IMR-90 (cell line): ENCODE measurements at places on chromosomes 12 and 14. TPM values are rescaled to one million over a fixed set of nuclear protein-coding genes. Genes with fewer than 3 reads are reported as not detected.

GRCh38 chr12:107948391-107948945 lies 174.0 kb downstream of the ASCL4 start:
- no peak for DNase-seq

RFX4 gene
- total RNA-seq: not detected in 2 replicates

GRCh38 chr12:89421092-89421835 lies 69.0 kb upstream of the DUSP6 start:
- no peak for DNase-seq

ST8SIA1 gene
- total RNA-seq: 0.28 TPM in 1 of 2 replicates, not detected in the other

DNA sequence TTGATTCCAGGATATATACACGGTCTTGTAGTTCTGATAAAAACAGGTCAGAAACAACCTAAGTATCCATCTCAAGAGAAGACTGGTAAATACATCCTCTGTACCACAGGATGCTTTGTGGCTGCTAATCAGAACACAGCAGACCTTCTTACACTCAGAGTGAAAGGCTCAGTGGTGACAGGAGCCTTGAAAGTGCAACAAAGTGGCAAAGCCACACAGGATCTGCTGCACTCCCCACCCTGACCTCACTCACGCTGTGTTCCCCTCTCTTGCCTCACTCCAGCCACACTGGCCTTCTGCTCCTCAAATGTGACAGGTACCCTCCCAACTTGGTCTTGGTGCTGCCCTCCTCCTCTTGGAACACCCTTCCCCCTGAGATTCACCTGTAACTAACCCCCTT lies 98.1 kb upstream of the GRIP1 start:
- DNase-seq: no peak

GRCh38 chr14:101407328-101407727 lies 154.0 kb upstream of the DIO3 start:
- no peak for DNase-seq

TMED8 gene
- 5.0 and 6.9 TPM in 2 replicates for total RNA-seq

- DNase-seq: no peak
These were observed 33.1 kb downstream of the MAP3K9 start for GRCh38 chr14:70776197-70776596.

DNA sequence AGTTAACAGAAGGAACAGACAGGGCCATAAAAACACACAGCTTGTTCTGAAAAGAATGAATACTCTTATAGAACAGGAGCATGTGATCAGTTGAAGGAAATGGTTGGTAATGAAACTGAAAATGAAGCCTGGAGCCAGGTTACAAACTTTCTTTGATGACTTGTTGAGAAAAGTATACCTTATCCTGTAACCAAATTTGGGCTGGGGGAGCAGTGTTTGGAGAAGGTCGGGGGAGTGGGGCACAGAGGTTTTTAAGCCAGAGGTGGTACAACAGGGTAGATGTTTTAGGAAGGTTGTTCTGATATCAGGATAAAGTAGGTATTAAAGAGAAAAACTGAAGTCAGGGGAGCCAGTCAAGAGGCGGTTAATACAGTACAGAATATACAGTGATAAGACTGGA lies 8.2 kb downstream of the GOLT1B start:
- DNase-seq: no peak

- no peak for DNase-seq
These were observed 910 bp upstream of the WASHC4 start for GRCh38 chr12:105106621-105107020.

GRCh38 chr14:100653409-100653808 lies 66.2 kb upstream of the BEGAIN start:
- no peak for DNase-seq

KRT82 gene
- not detected in 2 replicates for total RNA-seq

DNA sequence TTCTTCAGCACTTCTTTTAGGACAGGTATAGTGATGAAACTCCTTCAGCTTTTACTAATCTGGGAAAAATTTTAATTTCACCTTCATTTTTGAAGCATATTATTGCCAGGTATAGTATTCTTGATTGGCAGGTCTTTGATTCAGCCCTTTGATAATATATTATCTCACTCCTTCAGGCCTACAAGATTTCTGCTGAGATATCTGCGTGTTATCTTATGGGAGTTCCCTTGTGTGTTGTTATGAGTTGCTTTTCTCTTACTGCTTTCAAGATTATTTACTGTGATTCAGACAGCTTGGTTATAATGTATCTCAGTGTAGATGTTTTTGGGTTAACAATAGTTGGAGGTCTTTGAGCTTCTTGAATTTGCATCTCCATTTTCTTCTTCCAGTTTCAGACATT lies 87.4 kb downstream of the ATF7IP start:
- no peak for DNase-seq

DNA sequence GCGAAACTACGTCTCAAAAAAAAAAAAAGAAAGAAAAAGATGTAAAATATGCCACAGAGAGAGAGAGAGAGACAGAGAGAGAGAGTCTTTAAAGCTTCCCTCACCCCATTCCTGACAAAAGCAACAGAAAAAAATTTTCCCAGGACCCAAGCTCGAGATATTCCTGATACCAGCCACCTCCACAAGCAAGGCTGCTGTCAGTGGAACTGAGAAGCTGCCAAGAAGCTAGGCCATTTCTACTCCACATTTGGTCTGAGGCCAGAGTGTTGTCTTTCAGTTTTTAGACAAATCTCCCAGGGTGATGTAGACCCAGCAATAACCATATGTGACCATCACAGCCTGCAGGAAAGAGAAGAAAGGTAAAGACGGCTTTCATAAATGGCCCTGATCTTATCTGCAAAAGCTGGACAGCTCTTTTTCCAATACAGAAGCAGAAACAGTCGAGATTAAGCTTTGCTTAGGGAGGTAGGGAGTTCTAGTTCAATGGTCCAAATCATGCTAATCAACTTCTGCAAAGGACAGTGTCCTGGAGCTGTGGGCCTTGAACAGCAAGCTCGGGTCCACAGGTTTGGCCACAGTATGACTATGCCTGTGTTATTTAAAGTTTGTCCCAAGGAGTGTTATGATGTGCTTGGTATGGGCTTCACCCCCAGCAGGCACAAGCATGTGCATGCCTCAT lies 130.3 kb upstream of the NUDT4 start:
- peak; percentile 36 for DNase-seq

- DNase-seq: no peak
These were observed 16.1 kb upstream of the RND1 start for GRCh38 chr12:48881686-48882314.

- DNase-seq: no peak
These were observed 180.2 kb downstream of the EPS8 start for GRCh38 chr12:15608941-15609340.

- DNase-seq: peak; percentile 1
These were observed 621.0 kb downstream of the CCER1 start for GRCh38 chr12:90333939-90334338.

DNA sequence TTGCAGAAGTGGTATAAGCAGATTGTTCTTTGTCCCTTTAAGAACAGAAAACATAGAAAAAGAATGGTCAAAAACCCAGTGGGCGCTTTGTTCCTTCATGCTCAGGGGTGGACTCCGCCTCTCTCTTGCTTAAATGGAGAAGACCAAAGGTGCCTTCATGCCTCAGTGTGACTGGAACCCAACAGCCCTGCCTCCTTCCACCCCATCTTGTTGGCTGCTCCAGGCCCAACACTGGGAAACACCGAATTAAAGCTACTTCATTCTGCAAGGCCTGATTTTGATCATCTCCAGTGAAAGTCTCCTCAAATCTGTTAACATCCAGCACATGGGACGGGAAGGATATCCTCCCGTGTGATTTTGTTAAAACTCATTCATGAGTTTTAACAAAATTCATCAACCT lies 103.7 kb downstream of the BCL11B start:
- no peak for DNase-seq

DNA sequence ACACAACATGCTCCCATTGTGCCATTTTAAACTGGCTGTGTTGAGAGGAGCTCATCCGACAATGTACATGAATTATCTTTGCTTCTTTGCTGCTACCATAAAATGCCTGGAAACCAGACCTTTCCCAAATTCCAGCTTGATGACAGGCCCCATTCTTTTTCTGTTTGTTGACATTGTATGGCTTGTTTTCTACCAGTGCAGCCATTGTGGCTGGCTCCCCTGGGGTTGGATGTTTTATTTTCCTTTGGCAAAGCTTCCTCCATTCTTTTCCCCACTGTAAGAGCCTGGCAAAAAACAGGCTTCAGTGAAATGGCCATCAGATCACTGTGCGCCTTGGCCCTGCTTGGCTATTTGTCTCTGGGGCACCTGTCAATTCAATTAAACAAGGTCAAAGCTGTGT lies 532.5 kb downstream of the VRK1 start:
- no peak for DNase-seq

DNA sequence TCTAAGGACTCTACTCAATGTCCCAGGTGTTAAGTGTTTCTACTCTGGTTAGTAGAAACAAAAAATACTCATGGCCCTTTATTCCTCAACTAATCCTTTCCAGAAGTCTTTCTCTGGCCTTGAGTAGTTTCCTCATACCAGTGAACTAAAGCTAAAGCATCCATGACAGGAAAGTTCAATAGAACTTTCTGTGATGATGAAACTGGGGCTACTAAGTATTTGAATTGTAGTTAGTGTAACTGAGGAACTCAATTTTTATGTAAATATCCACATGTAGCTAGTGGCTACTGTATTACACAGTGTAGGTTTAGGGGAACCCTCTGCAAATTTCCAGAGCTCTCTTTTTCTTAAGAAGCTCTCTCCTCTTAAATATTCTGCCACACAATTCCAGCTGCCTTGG lies 63.7 kb downstream of the R3HDM2 start:
- DNase-seq: peak; percentile 5

SLC6A15 gene
- total RNA-seq: 0.72 and 1.4 TPM in 2 replicates

DNA sequence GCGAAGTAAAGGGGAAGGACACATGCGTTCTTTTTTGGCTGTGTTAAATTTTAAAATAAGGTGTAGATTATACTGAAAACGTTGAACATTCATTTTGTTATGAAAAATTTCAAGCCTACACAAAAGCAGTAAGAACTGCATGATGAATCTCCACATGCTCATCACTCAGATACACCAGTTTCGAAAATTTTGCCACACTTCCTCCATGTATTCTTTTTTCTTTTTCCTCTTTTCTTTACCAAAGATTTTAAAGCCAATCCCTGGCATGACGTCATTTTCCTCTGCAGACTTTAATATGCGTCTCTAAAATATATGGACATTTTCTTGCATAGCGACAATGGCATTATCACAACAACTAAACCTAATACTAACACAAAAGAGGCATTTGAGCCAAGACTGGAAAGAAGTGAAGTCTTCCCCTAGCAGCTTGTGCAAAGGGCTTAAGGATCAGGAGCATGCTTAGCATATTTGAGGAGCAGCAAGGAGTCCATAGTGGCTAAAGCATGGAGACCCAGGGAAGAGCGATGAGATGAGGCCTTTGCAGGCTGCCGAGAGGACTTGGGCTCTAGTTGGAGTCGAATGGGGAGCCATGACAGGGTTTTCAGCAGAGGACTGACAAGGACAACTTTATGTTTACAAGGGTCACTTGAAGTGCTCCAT lies 111.9 kb downstream of the ERC1 start:
- DNase-seq: no peak
